Chondrocyte (in vitro differentiated cells): ENCODE measurements at places on chromosomes 6 and 20. TPM values are rescaled to one million over a fixed set of nuclear protein-coding genes. Genes with fewer than 3 reads are reported as not detected.

- H3K36me3 ChIP-seq: no peaks in the 10 kb centered on the region
- no peak overlapping the region for H3K4me3 ChIP-seq
- H3K27me3 ChIP-seq: no peaks in the 10 kb centered on the region
- no peak overlapping the region for H3K27ac ChIP-seq
Measured at GRCh38 chr6:142822383-142822782, 122.6 kb downstream of the HIVEP2 start.

The ADAT2 gene
- total RNA-seq: 3.0 to 5.4 TPM (median 4.8 TPM) in 3 replicates

The NFATC2 gene
- 2.0 to 2.6 TPM (median 2.2 TPM) in 3 replicates for total RNA-seq

The EYS gene
- total RNA-seq: not detected in 3 replicates
